ENCODE measurements at places on chromosomes 3 and 15.

DNA sequence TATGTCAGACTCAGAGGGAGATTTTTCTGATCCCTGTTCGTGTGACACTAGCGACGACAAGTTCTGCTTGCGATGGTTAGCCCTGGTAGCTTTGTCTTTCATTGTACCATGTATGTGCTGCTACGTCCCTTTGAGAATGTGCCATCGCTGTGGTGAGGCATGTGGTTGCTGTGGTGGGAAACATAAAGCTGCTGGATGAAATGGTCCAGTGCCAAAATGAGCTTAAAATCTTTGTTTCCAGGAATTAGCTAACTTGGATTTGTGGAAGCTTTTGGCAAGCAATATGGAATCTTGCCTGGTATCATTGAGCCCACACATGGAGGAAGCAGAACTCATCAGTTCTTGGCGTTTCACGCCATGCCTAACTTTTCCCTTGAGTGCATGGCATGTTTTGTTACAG is 98.8 kb downstream of the SPRED1 start:
- no peak for DNase-seq

- DNase-seq: no peak
Observed at GRCh38 chr3:185361920-185362319, 1.0 kb upstream of the MAP3K13 start.

- DNase-seq: no peak
Observed at GRCh38 chr3:53216723-53217122, 39.1 kb downstream of the TKT start.

DNA sequence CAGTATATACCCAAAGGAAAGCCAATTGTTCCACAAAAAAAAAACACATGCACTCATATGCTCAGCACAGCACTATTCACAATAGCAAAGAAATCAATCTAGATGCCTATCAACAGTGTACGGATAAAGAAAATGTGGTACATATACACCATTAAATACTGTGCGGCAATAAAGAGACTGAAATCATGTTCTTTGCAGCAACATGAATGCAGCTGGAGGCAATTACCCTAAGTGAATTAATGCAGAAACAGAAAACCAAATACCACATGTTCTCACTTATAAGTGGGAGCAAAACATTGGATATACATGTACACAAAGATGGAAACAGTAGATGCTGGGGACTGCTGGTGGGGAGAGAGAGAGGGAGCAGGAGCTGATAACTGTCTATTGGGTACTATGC is 124.2 kb upstream of the AADACL2 start:
- DNase-seq: no peak

DNA sequence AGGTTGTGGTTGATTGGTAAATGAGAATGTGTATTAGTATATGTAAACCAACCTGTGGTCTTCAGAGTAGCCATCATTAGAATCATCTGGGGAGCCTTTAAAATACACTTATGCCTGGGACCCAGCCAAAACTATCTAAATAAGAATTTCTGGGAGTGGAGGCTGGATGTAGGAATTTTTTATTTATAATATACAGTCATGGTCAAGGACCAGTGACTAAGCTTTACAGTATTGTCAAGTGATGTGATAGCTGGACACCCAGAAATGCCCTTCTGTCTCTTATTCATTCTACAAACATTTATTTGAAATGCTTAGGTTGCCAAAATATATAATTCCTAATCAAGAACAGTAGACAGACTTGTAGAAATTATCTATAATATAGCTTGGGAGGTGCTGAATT is 132.2 kb downstream of the MBNL1 start:
- no peak for DNase-seq

DNA sequence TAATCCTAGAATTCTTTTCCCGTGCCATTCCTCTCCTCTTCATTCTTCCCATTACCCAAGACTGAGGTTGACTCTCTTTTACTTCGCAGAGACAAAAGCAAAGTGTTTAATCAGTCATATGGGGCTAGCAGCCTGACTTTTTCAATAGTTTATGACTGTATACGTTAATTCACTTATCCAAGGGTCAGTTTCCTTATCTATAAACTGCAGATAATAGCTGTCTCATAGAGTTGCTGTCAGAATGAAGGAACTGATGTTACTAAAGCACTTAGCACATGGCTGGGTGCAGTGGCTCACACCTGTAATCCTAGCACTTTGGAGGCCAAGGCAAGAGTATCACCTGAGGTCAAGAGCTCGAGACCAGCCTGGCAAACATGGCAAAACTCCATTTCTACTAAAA is 43.5 kb upstream of the ULK4 start:
- DNase-seq: no peak

DNA sequence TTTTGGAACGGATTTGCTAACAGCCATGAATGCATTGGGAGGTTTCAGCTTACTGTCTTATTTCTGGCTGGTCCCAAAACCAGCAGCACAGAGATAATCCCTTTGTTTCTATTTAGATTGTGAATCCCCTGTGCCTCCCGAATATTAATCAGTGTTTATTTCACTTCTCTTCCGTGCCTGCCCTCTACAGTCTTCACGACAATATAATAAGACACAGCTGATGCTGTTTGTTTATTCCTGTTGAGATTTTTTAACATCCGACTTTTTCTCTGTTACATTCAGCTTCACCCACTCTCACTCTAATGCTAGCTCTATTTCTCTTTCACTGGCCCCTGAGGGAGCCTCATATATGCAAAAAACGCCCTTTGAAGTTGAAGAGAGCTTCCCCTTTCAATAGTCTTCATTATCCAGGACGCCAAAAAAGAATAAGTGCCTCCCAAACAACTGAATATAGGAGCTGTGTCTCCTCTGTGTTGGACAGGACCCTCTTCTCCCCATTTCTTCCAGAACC is 995.3 kb downstream of the ROBO2 start:
- DNase-seq: no peak

All from NCI-H1417 treated with DMSO at 0.1 percent for 48 hours (cell line).